Activated naive CD4-positive, alpha-beta T cell treated with anti-CD3 and anti-CD28 coated beads for 36 hours (primary cell): ENCODE measurements at places on chromosomes 4 and X.

DNA sequence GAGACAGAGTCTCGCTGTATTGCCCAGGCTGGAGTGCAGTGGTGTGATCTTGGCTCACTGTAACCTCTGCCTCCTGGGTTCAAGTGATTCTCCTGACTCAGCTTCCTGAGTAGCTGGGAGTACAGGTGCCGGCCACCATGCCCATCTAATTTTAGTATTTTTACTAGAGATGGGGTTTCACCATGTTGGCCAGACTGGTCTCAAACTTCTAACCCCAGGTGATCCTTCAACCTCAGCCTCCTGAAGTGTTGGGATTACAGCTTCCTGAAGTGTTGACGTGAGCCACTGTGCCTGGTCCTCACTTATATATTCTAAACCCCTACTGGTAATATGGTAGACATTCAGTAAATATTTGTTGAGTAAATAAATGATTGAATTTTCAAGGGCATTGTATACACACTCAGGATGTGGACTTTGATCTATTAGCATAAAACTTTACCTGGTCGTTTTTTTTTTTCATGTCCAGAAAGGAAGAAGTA, 33.0 kb downstream of the MTHFD2L start:
- no peak for DNase-seq

DNA sequence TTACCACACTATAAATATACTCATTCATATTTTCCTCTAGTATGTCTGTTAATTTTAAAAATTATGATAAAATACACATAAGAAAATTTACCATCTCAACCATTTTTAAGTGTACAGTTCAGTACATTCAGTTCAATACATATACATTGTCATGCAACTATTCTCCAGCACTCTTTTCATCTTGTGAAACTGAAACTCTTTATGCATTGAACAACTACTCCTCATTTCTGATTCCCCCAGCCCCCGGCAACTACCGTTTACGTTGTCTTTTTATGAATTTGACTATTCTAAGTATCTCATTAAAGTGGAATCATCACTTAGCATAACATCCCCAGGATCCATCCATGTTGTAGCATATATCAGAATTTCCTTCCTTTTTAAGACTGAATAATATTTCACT, 8.7 kb downstream of the SMARCAD1 start:
- no peak for DNase-seq

GRCh38 chr4:52864793-52865192, 2.7 kb downstream of the RASL11B start:
- no peak for DNase-seq

- DNase-seq = no peak
These were observed 331.0 kb upstream of the PCDH10 start for GRCh38 chr4:132818091-132818490.

DNA sequence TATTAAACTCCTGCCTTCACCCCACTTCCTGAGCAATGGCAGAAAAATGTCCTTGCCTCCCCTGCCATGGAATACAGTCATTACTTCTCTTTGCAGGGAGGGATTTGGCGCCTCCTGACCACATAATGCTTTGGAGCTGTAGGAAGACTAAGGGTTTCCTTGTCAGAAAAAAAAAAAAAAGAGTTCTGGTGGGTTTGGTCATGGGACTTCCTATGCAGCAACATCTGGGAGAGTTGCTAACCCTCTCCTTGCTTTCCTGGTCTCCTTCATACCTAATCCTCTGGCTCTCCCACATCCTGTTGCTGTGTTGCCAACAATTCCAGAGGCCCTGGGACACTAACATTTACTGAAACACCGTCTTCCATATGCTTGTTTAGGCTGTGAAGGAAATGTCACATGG, 75.1 kb upstream of the MBNL3 start:
- no peak for DNase-seq

- no peak for DNase-seq
These were observed 81.4 kb upstream of the IGFBP7 start for GRCh38 chr4:57191523-57192034.

GRCh38 chrX:121160987-121161386, 113.6 kb downstream of the GLUD2 start:
- DNase-seq = no peak

DNA sequence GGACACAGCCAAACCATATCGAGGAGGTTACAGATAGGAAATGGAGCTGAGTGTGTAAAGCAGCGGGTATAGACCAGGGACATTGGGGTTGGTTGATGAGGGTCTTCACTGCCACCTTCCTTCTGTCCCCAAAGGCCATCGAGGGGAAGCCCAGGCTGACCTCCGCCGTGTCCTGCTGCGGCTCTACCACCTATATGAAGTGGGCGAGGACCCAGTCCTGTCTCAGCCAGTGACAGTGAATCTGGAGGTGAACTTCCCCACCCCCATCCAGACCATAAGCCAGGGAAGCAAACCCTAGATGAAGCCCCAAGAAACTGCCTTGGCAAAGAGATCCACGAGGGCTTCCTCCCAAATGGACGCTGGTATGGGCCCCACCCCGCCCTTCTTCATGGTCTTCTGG, 23.2 kb upstream of the MRFAP1 start:
- DNase-seq = no peak

- no peak for DNase-seq
These were observed 87.9 kb downstream of the TET2 start for GRCh38 chr4:105234582-105234981.

DNA sequence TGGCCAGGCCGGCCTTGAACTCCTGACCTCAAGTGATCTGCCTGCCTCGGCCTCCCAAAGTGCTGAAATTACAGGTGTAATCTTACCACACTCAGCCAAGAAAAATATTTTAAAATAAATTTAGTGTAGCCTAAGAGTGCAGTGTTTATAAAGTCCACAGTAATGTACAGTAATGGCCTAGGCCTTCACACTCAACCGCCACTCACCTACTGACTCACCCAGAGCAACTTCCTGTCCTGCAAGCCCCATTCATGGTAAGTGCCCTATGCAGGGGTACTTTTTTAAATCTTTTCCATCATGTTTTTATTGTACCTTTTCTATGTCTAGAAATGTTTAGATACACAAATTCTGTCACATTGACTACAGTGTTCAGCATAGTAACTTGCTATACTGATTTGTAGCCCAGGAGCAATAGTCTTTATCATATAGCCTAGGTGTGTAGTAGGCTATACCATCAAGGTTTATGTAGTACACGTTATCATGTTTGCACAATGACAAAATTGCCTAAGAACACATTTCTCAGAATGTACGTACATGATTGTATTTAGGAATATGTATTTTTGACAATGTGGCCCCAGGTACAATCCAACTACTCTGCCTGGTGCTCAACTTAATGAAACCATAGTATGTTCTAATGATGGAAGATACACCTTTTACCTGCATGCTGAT, 455.2 kb downstream of the PCDH7 start:
- DNase-seq = no peak

DNA sequence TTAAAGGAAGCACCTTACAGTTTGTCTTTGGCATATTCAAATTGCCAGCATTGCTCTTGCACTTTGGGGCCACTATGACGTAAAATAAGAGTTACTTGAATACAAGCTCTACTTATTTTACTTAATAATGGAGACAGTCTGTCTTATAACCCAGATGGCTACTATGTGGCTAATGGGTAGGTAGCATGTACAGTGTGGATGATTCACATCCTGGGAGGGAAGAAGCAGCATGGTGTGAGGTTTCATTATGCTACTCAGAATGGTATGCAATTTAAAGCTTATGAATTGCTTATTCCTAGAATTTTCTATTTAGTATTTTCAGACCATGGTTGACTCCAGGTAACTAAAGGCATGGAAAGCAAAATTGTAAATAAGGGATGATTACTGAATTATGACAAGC, 761.8 kb upstream of the ATOH1 start:
- DNase-seq = no peak

DNA sequence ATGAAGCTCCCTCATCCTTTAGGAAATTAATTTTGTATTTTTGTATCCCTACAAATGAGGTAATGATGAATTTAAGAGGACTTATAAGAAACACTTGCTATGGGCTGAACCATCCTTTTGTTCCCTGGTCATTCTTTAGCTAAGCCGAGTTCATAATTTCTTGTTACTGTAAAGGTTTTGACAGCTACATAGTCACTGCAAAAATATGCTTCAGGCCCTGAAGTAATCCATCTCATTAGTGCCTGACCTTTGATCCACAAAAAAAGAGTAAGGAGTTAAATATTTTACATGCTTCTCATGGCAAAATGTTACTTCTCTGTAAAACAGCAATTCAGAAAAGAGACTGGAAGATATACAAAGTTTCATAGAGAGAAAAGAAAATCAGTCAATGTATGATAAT, 290.6 kb upstream of the SLIT2 start:
- no peak for DNase-seq

GRCh38 chrX:48751343-48751742, 10.2 kb upstream of the GLOD5 start:
- DNase-seq = peak; percentile 28

GRCh38 chrX:17417372-17417771, 42.4 kb downstream of the NHS start:
- no peak for DNase-seq

DNA sequence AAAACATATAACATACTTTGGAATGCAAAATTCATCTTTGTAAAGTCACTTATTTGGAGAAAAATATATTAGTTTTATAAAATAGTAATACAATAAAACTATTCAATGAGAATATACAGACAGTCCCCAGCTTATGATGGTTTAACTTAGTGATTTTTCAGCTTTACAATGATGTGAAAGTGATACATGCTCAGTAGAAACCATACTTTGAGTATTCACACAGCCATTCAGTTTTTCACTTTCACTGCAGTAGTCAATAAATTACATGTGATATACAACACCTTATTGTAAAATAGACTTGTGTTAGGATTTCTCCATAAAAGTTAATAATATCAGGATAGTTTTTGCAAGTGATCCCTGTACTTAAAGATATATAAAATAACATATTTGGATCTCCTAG, 436.0 kb downstream of the CENPC start:
- no peak for DNase-seq

GRCh38 chr4:137432446-137433311, 99.6 kb downstream of the PCDH18 start:
- no peak for DNase-seq

- DNase-seq = no peak
These were observed 404.8 kb downstream of the KLHL13 start for GRCh38 chrX:117711782-117712181.
